ENCODE measurements at places on chromosomes 4 and X.
A peak's percentile ranks its signal among the peaks of the same experiment; 100 is the strongest.

- no peak for DNase-seq
These were observed 475.4 kb upstream of the HS3ST1 start for GRCh38 chr4:11904117-11904535.

GRCh38 chrX:109889289-109890006 is 113.5 kb upstream of the TMEM164 start:
- no peak for DNase-seq

DNA sequence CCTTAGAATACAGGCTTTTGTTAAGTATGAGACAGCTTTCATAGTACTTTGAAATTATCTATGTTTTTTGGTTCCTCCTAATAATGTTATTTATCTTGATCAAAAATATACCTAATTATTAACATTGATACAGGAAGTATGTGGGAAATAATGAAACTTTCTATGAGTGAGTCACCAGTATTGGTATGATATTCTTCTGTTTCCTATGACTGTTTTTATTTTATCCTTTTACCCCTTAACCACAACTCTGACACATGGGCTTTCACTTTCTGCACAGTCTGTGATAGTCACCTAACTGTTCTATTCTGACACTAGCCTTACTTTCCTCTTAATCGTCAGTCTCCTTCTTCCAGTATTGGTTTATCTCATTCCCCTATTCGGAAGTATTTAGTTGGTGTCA is 4.7 kb downstream of the THAP9 start:
- DNase-seq: no peak

- DNase-seq: no peak
These were observed 11.9 kb upstream of the UGDH start for GRCh38 chr4:39539089-39539611.

- DNase-seq: no peak
These were observed 55.4 kb downstream of the HUWE1 start for GRCh38 chrX:53631156-53631555.

DNA sequence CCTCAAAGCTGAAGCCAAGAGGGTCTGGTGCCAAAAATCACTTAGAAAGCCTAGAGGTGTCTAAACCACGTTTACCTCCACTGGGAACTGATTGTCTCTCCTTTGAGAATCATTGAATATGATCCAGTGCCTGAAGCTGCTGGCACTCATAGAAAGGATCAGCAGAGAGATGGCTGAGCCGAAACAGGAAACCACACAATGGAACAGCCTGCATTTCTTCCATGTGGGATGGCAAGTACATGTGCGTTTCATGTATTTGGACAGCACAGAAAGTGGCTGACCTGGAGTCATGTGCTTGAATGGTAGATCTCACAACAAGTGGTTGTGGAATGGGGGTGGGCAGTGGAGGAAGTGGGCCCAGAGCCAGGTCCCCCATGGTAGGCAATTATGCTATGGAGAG is 533.7 kb downstream of the INPP4B start:
- no peak for DNase-seq

DNA sequence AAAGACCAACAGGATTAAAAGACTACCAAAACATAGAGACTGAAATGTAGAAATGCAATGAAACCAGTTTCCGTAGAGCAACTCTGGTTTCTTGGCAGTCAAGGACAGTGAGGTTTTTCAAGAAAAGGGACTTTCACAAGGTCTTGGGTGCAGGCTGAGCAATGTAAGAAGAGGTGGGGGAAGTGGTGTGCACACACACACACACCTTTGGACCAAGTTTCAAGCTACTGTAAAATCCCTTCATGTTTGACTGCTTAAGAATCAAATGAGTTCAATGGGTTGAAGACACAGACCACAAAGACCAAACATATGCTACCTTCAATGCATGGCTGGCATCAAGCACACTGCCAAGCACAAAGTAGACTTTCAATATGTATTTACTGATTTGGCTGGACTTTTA is 17.8 kb upstream of the MCF2 start:
- no peak for DNase-seq

- peak; percentile 66 for DNase-seq
These were observed 763.8 kb upstream of the AADAT start for GRCh38 chr4:170853422-170854021.

DNA sequence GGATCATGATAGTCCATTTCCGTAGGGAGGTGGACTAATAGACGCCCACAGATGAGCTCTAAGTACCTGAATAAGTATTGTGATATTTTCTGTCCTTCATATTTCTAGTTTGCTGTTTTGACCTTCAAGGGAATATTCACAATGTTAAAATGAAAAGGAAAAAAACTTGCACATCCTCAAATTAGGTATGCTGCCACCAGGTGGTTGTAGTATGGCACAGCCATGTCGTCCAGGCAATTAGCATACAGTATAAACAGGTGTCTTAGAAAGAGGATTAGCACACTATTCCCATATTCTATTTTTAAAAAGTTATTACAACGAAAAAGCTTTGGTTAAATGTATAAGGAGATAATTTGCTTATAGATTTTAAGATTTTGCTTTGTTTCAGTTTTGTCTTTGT is 802.0 kb downstream of the RPA4 start:
- no peak for DNase-seq

GRCh38 chr4:53711926-53712325 is 120.6 kb upstream of the LNX1 start:
- no peak for DNase-seq

GRCh38 chr4:79267671-79268070 is 58.2 kb downstream of the NAA11 start:
- DNase-seq: no peak

- DNase-seq: no peak
These were observed 169.2 kb downstream of the TMA16 start for GRCh38 chr4:163663454-163664225.

GRCh38 chrX:104419211-104419610 is 146.8 kb upstream of the IL1RAPL2 start:
- no peak for DNase-seq

- peak; percentile 21 for DNase-seq
These were observed 31.1 kb downstream of the CLDN22 start for GRCh38 chr4:183288955-183289354.
